Skeletal muscle tissue (tissue), 5 donors: ENCODE measurements at places on chromosomes 2 and 18. TPM values are rescaled to one million over a fixed set of nuclear protein-coding genes. Genes with fewer than 3 reads are reported as not detected.

GDF7 gene
- total RNA-seq: 0.52 TPM

MAP2 gene
- total RNA-seq: 3.7 TPM

OSBPL6 gene
- total RNA-seq: 2.1 TPM

IL1F10 gene
- not detected for total RNA-seq

CHST9 gene
- total RNA-seq: 0.52 TPM

BOD1L2 gene
- total RNA-seq: not detected

CHRNA1 gene
- 48.0 TPM for total RNA-seq
